ENCODE measurements at places on chromosomes 5 and 9.
A peak's percentile ranks its signal among the peaks of the same experiment; 100 is the strongest.

DNA sequence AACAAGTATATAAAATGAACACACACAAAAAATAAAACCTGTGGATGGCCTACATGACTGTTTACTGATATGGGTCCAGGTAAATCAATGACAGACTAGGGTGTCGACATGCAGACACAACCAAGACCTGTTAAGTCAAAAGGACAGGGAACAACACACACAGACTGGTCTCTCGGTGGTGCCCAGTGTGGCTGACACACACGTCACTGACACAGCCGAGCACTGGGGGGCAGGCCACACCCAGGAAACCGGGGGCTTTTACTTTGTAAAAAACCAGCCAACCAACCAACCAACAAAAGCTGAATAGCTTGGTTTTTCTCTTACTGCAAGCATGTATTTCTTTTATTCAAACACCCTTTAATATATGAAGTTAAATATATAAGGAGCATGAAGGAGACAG is 5.0 kb downstream of the FAM163B start:
- no peak for DNase-seq

DNA sequence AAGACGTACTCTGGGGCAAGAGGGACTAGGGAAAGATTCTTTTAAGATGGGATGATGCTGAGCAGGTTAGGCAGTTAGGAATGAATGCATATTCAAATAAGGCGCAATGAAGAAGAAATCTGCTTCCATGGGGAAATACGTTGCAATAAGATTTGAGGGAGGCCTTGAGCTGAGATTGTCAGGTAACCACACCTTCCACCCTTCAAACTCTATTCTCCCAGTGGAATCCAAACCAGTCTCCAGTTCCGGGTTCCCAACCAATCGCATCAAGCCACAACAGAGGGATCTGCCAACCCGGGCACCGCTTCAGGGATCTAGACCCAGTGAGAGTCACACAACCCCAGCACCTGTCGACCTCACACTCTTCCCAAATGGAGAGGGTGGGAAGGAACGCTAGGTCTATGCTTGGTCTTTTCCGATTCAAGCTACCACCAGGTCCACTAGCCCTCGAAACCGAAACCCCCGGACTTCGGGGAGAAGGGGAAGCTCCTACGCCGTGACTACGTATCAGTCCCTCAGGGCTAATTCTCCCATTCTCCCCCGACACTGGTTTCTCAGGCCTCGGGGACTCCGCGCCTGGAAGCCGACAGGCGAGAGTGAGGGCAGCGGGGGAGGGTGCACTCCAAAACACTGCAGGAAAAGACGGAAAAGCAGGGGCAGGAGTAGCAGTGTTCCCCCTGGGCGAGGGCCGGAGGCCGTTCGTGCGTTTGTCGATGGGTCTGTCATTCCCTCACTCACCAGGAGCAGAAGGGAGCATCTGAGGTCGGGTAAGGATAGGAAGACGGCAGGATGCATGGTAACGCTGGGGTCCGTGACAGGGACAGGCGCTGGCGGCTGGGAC is 534 bp downstream of the ERP44 start:
- peak; percentile 83 for DNase-seq

- DNase-seq, result no peak
Observed at GRCh38 chr9:87643107-87643650, 82.7 kb upstream of the CTSL start.

DNA sequence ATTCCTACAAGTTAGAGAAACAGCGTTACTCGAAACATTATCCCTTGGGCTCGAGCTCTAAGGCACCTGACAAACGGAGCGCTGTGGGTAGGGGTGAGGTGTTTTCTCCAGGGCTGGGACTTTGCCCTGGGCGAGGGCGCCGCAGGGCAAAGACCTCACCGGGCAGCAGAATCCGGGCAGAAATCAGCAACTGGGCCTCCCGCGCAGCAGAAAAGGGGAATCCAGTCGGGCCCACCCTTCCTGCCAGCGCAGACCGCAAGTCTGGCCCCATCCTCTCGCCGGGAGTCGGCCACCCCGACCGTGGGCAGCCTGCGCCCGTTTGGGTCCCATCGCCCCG is 430 bp upstream of the MSH3 start:
- DNase-seq, result peak; percentile 52

DNA sequence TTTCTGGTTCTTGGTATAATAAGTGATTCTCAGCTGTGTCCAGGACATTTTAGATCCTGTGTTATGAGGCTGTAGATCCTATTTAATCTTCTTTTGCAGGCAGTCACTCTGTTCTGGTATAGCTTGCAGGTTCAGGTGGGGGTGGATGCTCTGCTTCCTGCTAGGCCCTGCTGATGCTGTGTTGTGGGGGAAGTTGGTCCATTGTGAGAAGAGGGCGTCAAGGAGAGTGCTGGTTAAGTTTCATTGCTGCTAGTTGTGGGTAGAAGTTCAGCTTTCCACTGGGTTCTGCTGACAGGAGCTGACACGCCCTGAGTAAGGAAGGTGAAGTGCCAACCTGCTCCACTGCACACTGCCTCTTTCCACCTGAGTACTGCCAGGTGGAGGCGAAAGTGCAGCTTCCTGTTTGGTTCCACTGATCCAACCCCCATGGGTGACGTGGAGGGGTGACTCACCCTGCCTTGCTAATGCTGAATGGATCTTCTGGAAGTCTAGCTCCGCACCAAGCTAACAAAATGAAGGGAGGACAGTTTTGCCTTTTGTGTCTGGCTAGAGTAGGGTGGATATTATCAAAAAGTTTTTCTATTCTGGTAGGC is 16.3 kb downstream of the NMRK1 start:
- DNase-seq, result peak; percentile 82

DNA sequence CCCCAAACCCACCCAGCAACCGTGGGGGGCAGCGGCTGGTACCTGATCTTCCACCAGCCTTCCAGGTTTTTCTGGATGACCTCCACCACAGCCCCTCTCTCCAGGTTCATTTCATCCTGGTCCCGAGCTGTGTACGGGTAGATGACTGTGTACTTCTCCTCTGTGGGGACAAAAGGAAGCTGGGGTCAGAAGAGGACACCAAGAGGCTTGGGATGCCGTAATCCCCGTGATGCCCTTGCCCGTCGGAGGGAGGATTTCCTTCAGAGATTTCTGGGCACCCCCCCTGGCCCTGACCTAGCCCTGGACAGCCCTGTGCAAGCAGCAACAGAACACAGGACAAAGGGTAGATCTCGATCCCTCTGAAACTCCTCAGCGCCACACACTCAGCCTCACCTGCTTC is 70.3 kb upstream of the UBTD2 start:
- no peak for DNase-seq

DNA sequence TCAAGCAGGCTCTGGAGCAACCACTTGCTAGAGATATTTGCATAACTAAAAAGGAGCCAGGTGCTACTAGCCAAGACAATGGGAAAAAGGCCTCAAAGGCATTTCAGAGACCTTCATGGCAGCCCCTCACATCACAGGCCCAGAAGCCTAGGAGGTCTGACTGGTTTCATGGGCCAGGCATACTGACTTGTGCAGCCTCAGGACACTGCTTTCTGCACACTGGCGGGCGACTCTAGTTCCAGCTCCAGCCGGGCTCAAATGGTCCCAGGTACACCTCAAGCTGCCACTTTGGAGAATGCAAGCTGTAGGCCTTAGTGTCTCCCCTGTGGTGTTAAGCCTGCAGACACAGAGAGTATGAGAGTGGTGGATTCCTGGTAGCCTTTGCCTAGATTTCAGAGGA is 27.1 kb downstream of the COX7C start:
- no peak for DNase-seq

- no peak for DNase-seq
Observed at GRCh38 chr5:128649192-128649591, 111.1 kb upstream of the FBN2 start.

GRCh38 chr9:13446938-13447842 is 167.7 kb upstream of the MPDZ start:
- no peak for DNase-seq

DNA sequence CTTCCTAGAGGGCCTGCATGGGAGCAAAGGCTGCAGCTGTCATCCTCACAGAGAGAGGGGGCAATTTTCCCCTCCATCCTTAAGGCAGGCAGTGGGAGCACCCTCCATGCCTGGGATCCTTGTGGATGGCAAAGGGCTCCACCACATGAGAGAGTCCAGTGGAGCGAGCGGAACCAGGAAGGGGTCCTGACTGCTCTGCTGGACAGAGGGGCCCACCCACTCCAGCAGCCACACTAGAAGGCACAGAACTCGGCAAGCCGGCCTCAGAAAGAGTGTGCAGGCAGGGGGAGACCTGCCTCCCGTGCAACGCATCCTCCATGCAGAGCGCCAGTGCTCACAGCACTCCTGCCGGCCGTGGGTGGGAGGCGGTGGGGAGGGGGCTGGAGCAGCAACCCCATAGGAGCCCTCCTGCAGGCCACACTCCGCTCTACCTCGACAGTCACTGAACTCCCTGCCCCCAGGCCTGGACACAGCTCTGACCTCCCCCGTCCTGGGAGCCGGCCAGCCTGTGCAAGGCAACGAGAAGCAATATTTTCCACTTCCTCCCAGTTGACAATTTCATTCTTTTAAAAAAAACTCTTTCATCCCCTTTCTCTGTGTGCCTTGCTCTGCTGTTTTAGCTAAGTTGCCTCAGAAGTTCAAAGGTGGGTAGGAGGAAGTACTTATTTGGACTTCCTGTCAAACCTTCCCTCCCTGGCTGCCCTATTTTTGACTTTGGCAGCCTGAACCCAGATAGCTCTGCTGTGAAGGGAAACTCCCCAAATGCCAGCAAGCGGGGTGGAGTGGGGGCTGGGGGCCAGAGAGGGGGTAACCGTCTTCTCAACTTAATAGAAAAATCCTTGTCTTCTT is 5.3 kb upstream of the LCP2 start:
- DNase-seq, result no peak

DNA sequence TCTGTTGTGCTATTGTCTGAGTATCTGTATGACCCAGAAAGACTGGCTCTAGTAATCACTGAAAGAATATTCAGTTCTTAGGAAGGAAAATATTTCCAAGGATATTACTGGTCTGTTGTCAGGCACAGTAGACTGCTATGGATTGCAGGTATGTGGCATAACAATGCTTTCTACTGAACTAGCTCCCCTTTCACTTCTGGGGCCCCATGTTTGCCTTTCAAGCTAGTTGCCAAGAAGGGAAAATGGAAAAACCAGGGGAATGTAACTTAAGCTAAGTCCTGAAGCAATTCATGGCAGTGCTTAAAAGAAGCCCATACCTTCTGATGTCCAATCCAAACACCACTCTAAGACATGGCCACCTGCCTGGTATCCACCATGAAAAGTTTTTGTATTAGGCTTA is 375.7 kb downstream of the GLIS3 start:
- DNase-seq, result no peak

DNA sequence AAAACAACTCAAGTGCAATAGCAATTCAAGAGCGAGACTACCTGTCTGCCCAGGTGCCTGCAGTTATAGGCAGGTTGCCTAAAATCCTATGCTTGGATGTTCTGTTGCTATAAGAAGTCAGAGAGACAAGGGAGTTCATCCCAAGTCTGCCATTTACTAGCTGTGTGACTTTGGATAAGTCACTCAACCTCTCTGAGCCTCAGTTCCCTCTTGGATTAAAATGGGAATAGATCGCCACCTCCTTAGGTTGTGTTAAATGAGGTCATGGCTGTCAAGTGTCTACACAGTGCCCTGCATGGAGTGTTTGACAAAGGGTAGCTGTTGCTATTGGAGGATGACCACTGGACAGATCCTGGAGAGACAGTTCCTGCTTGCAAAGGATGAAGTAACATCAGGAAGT is 1.3 kb upstream of the ZBTB34 start:
- no peak for DNase-seq

DNA sequence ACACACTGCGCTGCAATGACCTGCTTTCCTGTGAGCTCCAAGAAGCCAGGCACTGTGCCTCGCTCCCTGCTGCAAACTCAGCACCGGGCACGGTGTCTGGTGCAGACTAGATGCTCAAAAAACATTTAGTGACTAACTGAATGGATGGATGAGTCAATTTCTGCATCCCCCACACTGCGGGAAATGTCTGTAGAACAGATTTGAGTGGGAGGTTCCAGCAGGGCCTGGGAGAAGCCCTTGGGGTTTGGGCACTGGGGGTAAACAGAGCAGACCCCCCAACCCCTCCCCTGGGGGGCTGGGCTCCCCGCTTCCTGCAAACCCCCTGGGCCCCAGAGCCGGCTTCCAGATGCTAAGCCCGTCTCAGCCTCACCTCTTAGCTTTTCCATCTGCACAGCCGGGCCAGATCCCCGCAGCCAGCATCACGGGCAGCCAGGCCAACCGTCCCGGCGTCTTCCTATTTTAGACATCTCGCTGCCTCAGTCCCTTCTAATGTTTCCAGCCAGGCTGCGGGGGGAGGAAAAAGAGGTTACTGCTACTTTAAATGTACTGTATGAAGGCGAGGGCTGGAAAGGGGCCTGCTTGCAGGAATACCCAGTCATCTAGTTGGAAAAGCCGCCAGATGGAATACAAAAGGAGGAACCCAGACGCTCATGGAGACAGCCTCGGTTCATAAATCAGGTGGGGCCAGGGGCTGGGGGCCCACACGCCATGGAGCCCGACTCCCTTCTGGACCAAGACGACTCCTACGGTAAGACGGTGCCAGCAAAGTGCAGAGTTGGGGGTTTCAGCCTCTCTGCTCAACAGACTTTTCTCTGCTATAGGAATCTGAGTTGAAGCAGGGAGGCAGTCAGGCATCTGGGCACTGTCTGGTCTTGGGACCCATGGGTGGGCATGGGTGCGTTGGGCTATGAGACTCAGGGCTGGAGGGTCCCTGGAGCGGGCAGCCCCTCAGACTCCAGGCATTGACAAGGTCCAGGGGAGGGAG is 67.1 kb upstream of the GGTA1 start:
- DNase-seq, result peak; percentile 76

DNA sequence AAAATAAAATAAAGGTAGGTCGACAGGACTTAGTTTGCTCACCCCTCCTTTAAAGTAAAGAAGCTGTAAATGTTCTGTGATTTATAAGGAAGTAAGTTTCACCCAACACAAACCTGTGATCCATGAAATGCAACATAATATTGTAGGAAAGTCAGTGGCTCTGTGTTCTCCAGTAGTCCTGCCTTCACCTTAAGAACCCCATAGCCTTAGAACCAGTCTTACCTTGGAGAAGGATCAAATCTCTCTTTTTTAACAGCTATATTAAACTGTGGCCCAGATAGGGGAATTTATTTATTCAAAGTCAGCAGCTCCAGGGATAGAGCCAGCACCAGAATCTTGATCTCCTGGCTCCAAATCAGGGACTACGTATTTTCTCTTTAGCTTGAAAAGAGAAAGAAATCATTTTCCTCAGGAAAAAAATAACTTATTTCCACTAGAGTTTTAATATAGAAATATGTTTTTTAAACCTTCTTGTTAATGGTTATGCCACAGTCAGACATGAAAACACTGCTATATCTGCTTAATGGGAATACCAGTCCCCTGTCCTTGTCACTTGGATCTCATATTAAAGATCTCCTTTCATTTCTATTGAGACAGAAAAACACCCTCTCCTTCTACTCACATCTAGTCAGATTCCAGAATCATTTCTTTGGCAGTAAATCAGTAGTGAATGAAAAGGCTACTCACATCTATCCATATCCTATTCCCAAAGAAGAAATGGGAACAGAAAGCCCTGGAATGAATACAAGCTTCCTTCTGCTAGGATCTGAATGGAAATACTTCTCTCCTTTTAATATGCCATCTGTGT is 269.2 kb upstream of the TNC start:
- no peak for DNase-seq

- no peak for DNase-seq
Observed at GRCh38 chr9:137643921-137644320, 25.1 kb downstream of the EHMT1 start.

- DNase-seq, result no peak
Observed at GRCh38 chr9:133589454-133590227, 19.5 kb downstream of the FAM163B start.

GRCh38 chr9:36006549-36007315 is 30.0 kb upstream of the RECK start:
- no peak for DNase-seq
